Activated CD4-positive, alpha-beta T cell treated with anti-CD3 and anti-CD28 coated beads, Interleukin-2, amount 50 U/mL, for 24 hours (primary cell): ENCODE measurements at places on chromosomes 13 and 19.
A peak's percentile ranks its signal among the peaks of the same experiment; 100 is the strongest.

- DNase-seq = no peak
Measured at GRCh38 chr13:79382545-79383275, 23.3 kb downstream of the RBM26 start.

- no peak for DNase-seq
Measured at GRCh38 chr13:33349986-33350826, 64.7 kb upstream of the STARD13 start.

DNA sequence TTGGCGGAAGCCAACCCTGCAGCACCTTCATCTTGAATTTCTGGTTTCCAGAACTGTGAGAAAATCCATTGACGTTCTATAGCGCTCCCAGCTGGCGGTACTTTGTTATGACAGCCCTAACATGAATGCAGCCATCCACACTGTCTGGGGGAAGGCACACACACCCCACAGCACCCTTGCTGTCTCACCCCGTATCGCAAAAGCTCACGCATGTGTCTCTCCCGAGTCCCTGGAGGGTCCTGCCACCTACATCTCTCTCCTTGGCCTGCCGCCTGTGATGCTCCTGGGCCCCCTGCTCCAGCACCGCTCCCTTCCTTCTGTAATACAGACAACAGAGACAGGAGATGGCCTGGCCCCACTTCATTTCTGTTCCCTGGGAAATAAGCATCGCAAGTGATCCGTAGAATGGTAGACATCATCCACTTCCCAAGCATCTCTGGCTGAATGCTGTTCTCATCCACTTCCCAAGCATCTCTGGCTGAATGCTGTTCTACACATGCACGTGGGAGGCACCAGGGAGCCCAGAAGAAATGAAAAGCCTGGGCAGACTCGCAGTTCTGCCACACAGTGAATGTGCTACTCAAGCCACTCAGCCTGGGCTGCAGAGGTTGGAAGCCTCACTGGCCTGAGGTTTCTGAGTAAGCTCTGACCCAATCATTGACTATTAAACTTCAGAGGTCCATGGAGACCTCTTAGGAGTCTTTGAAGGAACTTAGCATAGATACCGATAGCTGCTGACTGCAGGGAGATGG, 29.6 kb downstream of the EPN1 start:
- no peak for DNase-seq

DNA sequence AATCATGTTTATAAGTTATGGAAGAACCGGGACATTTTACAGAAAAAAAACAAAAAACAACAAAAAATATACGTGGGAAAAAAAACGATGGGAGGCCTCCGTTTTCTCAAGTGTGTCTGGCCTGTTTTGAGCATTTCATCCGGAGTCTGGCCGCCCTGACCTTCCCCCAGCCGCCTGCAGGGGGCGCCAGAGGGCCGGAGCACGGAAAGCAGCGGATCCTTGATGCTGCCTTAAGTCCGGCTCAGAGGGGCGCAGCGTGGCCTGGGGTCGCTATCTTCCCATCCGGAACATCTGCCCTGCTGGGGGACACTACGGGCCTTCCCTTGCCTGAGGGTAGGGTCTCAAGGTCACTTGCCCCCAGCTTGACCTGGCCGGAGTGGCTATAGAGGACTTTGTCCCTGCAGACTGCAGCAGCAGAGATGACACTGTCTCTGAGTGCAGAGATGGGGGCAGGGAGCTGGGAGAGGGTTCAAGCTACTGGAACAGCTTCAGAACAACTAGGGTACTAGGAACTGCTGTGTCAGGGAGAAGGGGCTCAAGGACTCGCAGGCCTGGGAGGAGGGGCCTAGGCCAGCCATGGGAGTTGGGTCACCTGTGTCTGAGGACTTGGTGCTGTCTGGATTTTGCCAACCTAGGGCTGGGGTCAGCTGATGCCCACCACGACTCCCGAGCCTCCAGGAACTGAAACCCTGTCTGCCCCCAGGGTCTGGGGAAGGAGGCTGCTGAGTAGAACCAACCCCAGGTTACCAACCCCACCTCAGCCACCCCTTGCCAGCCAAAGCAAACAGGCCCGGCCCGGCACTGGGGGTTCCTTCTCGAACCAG, 1.8 kb upstream of the APOE start:
- peak; percentile 67 for DNase-seq

DNA sequence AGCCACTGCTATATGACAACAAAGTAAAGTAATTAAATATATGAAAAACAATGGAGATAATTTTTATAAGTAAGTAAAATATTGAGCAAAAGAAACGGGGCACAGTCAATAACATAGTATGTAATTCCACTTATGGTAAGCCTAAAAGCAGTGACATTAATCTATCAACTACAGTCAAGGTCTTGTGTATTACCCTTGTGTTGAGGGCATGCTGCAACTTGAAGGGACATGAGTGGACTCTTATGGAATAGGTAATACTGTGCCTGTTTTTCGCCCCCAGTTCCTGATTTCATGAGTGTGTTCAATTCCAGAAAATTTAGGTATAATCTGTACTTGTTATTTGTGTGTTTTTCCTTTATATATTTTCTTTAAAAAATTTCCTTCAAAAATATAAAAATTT, 201.3 kb upstream of the SLITRK6 start:
- no peak for DNase-seq

DNA sequence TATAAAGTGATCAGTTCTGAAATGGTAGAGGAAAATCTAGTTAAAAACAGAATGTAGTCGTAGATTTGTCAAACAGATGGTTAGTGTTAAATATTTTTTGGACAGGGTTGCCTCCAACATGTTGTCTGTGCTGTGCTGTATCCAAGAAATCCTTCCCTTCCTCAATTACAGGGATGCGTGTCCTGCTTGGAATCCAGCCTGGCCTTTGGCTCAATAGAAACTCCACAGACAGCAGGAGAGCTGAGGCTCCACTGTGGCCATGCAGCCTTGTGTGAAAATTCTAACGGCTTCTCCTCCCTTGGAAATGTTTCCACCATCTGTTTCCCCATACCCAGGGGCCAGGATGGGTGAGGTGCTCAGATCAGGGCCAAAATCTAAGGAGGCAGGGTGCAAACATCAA, 67.7 kb upstream of the USP29 start:
- DNase-seq = no peak

DNA sequence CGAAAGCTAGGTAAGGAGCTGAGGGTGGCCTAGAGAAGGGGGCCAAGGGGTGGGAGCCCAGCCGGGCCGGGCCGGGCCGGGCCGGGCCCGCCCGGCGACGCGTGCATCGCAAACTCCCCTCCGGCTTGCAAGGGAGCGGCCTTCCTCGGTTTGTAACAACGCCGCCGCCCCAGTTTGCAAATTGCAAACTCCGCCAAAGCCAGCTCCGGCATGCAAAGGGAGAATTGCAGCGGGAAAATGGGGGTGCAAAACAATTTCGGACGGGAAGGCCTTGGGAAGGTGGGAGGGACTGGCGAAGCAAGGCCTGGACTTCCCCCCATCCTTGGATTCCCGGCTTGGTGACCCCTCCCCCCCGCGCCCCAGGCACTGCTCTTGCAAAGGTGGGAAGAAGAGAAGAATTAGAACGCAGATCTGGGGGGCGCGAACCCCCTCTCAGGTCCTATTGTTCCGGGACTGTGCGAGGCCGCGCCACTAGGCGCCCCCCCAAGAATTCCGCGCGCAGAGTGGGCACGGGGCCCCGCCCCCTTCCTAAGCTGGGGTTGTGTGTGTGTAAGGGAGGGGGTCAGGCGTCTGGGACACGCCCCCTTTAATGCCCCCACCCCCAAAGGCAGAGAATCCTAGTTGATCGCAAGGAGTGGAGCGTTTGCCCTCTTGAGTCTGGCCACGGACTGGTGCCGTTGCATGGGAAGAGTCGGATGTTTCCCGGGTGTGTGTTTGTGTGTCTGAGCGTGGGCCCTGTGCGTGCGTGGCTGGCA, 926 bp downstream of the PRR12 start:
- no peak for DNase-seq

DNA sequence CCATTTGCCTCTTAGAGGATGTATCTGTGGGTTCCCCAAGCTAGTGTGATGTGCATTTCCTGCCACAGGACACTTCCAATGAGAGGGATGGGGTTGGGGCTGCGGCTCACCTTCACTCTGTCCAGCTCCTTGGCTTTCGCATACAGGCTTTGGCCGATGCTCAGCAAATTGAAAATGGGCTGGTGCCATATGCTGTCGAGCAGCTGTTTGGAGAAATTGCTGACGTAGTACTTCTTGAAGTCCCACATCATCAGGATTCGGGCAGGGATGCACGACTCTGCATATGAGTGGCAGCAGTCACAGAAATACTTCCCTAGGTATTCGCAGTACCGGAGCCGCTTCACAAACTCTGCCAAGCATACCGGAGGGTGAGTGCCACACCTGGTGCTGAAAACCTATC, 37.0 kb downstream of the RUBCNL start:
- DNase-seq = no peak

DNA sequence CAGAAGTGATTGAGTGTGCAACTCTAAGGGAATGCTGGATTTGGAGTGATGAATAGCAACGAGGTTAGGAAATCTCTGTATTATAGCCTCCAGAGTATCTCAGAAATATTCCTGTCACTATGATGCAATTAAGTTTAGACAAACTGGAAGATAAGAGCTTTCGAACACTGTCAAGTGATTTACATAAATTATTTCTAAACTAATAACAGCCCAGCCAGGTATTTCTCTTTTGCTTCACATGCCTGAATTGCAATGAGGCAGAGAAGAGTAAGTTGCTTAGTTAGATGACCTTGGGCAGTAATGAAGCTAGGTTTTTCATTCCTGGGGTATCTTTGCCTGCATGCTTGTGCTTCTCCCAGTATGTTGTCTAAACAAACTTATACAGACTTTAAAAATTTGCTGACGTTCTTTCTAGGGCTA, 134.5 kb downstream of the LMO7 start:
- no peak for DNase-seq

DNA sequence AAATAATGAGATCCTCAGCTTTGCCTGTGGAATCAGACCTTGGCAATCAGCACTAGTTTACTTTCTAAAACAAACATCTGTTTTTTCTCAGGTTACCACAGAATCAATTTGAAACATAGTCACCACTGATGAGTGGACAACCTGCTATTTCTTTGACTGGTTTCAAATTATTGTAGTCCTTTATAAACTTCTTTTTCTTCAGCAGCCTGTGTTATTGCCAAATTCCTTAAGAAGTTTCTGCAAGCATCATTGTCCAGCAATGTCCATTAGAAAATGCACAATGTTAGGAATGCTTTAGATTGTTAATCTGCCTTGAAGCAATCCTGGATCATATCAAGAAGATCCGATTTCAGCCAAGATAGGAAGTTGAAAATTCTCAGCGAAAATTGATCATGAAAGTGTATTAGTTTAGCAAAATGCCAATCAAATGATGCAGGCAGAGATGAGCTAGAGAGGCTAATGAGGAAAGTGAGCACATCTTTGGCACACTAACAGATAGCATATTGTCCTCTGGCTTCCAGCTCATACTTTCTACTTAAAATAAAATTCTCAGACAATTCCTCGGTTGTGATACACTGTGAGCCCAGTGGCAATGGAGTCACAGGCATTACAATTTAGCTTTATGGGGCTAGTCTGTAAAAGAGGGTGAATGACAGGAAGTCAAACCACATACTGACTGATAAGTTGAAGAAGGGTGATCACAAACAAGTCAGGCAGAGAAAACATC, 270.6 kb downstream of the SLITRK6 start:
- DNase-seq = no peak

GRCh38 chr13:93225610-93226009, 997 bp upstream of the GPC6 start:
- DNase-seq = no peak

DNA sequence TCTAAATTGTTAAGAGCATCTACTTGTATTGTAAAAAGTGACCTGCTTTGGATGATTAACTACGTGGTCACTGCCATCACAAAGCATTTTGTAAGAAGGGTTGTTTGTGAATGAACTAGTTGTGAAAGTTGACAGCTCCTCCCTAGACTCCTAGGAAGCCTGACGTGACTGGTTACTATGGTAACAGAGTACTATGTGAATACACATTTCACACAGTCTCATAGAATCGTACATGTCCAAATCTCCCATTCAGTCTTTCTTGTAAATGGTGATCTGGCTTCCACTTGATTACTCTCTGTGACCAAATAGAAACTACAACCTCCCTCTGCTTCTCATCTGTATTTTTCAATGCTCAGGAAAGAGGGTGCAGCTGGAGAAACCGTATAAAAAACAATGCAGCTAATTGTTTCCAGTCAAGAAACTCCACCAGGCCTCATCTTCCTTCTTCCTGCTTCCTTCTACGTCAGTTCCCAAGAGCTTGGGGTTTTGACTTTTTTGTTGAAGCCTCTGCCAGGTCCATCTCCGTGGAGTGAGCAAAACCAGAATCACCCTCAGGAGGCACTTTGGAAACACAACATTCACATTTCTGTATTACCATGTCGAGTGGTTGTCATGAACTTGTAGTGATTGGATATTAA, 83.4 kb downstream of the GPC6 start:
- no peak for DNase-seq

DNA sequence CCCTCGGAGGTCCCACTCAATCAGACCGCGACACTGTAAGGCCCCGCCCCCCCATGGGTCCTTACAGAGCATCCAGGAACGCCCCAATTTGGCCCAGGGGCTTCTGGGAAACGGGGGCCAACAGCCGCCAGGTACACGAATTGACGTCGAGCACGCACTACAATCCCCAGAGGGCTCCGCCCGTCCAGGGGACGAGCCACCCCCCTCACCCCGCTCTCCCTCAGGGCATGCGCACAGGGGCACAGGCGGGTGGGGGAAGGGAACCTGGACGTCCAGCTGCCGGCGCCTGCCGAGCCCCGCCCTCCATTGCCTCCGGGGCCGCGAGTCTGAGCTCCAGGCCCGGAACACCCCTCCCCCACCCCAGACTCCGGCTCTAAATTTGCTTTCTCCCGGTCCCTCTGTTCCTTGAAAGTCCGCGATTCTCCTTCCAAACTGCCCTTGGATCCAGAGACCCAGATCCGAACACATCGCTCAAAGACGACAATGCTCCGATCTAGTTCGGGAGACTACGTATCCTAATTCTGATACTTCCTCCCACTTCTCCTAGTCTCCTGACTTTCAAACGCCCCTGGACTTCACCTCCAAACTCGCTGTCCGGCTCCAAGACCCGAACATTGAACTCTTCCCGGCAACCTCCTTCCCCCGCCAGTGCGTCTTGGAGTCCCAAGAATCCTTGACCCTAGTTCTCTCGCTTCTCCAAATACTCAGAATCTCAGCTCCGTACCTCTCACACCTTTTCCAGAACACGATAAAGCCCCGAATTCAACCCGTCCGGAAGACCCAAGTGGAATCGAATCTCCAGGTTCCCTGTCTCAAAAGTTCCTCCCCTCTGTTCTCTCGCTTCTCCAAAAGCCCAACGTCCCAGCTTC, 770 bp downstream of the SERTAD3 start:
- peak; percentile 98 for DNase-seq

DNA sequence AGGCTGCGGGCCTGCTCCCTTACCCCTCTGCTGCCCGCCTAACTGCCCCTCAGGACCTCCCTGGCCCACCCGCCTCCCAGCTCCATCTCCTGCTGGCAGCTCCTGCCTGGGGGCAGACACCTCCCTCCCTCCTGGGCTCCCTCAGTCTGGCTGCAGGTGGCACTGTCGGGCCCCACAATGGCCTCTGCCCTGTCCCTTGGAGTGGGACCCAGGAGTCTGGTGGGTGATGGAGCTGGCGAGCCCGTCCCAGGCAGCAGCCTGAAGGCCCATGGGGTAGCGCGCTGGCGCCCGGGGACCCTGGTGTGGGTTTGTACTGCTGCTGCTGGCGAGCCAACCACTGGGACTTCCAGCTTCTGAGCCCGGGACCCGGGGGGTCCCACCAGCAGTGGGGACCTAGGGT, 83.6 kb downstream of the KDM4B start:
- no peak for DNase-seq

- no peak for DNase-seq
Measured at GRCh38 chr13:94599877-94600276, 1.8 kb upstream of the GPR180 start.

GRCh38 chr13:51829568-51829899, 15.4 kb downstream of the TMEM272 start:
- no peak for DNase-seq
